ENCODE measurements at places on chromosomes 3 and 15. TPM values are rescaled to one million over a fixed set of nuclear protein-coding genes. Genes with fewer than 3 reads are reported as not detected.

DNA sequence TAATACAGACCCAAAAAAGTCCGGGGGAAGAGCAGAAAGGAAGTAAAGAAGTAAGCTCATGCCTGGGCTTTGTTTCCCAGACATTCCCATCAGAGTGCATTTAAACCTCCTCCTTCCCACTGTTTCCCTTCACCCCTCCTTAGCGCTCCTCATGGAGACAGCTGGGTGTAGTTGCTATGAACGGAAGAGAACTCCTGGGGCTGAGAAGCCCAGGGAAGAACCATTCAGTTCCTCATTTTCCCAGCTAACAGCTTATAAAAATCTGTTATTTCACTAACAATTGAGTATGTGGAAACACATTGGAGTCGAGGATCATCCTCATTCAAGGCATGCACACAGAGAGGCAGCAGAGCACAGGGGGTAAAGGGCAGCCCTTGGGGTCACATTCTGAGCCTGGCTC is 299.3 kb downstream of the SHQ1 start:
- DNase-seq, result no peak

DNA sequence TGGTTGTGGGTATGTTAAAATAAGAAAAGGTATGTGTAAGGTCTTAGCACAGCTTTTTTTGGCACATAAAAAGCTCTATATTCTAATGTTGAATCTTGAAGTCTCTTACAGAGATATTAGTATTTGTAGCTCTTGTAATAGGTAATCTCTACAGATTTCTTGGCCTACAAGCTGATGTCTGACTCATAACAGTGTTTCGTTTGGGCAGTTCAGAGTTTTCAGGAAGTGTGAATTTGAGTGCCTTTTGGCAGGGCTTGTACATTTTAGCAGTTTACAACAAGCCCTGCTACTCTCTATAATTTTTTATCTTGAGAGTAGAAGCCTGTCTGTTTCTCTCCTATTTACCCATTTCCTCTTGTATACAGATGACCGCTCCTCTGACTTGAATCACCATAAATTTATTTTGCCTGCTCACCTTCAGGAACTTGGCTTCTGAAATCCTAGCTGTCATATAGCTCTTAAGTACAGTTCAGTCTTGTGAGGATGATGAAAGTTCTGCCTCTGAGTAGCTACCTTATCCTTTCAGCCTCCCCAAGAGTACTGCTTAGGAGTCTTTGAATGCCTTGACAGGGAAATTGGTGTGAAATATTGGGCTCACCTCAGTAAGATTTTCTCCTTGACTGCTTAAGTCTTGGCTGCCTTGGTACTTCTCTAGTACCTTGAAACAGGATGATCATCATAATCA is 419.9 kb upstream of the RARB start:
- DNase-seq, result no peak

GRCh38 chr15:39118510-39118909 is 462.4 kb upstream of the THBS1 start:
- DNase-seq, result no peak

The SLC22A14 gene
- total RNA-seq, result 0.18 TPM

The IMPG2 gene
- 0.82 TPM for total RNA-seq

DNA sequence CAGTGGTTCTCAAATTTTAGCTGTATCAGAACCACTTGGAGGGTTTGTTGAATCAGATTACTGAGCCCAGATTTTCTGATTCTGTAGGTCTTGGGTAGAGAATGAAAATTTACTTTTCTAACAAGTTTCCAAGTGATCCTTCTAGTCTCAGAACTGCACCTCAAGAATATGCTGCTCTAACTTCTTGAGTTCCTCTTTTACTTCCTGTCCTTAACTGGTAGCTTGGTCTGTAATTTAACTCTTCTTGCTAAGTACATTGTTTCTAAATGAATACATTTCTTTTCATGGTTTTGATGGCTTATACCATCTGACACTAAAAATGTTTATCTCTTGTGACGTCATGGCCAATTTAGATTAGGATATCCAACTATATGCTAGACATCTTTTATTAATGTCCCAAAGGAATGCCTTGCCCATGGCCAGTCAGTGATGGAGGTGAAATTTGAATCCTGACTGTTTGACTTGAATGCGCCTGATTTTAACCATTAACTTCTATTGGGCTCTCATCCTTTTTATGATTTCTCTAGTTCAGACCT is 262.6 kb upstream of the NAALADL2 start:
- DNase-seq, result no peak

DNA sequence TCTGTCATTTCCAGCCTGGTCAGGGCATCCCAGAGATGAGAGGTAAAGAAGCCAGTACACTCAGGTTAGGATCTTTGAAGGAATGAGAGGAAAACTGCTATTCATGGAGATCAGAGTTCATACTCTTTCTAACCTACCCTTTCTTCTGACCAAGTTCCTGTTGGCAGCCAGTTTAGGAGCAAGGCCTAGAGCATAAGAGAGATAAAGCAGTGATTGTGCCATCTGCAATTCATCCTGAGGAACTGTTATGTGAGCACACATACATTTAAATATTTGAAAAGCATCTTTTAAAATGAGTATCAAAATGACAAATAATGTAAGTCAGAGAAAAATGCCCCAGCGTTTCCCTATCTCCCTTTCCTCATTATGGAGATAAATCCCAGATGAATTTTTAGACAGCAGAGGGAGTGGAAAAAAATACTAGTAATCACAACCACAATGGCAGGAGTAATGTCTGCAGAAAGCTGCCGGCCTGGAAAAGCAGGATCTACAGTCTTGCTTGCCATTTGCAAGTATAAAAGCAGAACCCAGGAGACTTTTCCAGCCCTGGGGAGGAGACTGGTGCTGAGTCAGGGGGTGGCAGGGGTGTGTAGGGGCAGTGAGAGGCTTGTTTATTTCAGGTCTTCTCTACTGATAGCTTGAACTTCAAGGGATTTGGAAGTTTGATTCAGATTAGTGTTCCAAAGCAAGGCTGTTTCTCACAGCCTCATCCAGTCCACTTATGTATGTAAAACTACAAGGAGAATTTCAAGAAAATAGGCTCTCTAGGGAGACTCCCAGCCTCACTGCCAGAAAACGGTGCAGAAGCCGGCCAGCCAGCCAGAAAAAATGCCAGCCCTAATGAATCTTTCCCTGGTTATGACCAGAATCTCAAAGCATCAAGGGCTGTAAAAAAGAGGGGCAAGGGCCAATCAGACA is 1052.4 kb downstream of the TUSC7 start:
- DNase-seq, result no peak

DNA sequence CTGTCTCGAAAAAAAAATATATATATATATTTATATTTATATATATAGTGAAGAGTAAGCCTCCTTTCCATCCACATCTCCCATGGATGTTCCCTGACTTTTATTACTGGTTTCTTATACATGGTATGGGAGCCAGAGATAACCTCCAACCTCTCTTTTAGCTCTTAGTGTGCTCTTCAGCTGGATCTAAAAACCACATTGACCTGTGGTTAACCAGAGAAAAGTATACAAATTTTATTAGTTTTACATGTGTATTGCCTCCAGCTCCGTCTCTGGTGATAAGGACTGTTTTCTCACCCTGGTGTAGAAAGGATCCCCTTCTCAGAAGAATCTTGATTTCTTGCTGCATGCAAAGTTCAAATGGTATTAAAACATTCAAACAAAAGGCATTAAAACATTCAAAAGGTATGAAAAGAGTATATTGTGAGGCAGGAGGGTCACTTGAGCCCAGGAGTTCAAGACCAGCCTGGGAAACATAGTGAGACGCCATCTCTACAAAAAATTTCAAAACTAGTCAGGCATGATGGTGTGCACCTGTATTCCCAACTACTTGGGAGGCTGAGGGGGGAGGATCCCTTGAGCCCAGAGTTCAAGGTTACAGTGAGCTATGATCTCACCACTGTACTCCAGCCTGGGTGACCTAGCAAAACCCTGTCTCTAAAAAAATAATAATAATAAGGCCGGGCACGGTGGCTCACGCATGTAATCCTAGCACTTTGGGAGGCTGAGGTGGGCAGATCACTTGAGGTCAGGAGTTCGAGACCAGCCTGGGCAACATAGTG is 13.5 kb upstream of the TTBK2 start:
- DNase-seq, result no peak

The MYO1E gene
- total RNA-seq, result 42.3 TPM

- no peak for DNase-seq
Observed at GRCh38 chr3:22334996-22335395, 584.0 kb upstream of the ZNF385D start.

- no peak for DNase-seq
Observed at GRCh38 chr15:69973102-69973714, 124.5 kb downstream of the TLE3 start.

DNA sequence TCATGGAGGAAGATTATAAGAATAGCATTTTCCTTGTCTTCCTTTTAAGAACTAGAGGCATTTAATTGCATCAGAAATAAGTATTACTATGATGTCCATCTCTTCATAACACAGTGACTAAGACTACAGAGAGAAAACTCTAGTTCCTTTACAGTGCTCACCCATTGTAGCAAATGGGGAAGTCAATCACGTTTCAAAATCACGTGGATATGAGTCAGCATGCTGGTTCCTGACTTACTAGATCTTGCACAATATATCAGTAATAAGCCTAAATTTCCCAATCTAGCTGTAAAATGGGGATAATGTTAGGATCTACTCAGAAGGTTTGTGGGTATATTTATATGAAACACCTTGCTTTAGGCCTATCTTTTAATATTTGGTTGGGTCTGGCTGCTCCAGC is 254.8 kb upstream of the EOMES start:
- DNase-seq, result no peak

DNA sequence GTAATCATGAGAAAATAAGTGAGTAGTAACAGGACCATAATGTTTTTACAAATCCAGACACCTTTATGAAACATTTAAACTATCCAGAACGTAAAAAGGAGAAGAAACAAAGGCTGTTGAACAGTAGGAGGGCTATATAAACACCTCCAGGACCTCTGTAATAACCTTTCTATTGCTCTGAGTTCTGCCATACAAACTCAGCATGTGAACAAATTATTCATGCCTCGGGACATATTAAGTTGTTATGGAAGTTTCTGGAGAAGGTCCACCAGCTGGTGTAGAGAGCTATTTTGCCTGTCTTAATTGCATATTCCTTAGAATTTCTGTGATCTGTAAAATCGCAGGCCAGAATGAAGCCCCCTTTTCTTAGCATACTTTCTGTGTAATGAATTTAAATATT is 256.3 kb downstream of the UBE2E2 start:
- no peak for DNase-seq

The CA12 gene
- total RNA-seq, result 0.58 TPM

DNA sequence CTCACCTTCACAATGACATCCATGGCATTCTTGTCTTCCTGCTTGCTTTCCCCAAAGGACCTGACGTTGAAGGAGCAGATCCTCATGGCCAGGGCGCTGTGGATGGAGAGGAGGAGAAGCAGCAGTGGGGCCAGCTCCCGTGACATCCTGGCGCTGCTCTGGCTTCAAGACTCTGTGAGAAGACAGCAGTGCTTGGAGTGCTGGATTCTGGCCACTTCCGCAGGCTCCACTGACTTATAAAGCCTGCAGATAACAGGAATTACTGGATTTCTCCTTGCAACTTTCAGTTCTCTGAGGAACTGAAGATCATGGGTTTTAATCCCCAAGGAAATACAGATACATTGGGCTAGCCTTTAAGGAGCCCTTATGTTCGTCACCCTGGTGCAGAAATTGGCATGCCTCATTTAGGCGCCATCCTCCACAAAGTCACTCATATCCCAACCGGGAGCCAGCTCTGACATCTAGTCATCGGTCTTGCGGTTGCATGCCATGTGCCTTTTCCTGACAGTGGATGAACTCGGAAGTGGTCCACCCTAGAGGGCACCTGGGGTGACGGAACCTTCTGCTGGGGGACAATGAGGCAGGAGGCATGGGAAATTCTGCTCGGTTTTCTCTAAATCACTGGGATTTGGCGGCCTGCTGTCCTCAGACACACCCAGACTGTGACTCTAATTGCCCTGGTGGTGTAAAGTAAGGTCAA is at the start of gene DNASE1L3:
Gene DNASE1L3 (minus strand): TSS at position 212 of the 700 bp plus-strand sequence. CDS start 66 bp downstream, at position 146.
- no peak for DNase-seq

DNA sequence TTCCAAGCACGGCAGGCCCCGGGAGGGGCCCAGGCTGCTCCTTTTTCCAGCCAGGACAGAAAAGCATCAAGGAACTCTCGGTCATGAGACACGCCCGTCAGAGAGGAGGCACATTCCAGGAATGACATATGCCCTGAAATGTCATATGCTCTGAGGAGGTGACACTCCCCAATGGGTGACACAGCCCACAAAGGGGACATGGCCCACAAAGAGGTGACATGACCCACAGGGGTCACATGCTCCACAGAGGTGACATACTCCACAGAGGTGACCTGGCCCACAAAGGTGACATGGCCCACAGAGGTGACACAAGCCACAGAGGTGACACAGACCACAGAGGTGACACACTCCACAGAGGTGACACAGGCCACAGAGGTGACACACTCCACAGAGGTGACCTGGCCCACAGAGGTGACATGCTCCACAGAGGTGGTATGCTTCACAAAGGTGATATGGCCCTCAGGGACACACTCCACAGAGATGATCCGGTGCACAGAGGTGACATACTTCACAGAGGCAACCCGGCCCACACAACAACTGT is 79.2 kb downstream of the ABHD5 start:
- DNase-seq, result no peak

The FILIP1L gene
- total RNA-seq, result 19.4 TPM

- no peak for DNase-seq
Observed at GRCh38 chr15:100764778-100765466, 114.7 kb upstream of the ALDH1A3 start.

GRCh38 chr3:9397906-9398699 is 688 bp downstream of the SETD5 start:
- peak; percentile 13 for DNase-seq

The ZDHHC19 gene
- not detected for total RNA-seq

DNA sequence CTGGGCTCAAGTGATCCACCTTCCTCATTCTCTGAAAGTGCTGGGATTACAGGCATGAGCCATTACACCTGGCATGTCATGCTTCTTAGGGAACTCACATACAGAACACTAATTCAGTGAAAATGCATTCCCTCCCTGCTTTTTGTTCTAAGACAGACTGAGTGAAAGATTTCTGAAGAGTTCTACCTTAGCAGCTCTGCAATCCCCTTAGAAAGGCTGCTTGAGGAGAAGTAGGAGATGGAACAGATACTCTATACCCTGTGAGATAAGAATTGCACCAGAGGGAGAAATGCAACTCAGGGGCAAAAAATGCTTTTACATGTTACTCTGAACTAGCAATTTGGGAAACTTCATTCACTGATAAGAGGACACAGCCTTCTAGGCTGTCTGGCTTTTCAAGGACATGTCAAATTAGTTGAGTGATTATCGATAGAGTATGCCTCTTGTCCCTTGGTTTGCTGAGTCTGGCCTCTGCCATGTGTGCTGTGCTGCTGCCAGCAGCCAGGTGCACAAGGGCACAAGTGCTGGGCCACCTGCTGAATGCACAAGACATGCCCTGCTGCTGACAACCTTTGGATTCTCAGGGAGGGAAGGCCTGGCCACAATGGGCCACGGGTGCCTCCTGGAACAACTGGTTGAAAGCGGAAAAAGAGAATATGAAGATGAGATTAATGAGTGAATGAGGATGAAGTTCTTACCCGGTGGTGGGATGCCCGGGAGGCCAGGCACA is 17.8 kb downstream of the UQCC5 start:
- DNase-seq, result no peak

DNA sequence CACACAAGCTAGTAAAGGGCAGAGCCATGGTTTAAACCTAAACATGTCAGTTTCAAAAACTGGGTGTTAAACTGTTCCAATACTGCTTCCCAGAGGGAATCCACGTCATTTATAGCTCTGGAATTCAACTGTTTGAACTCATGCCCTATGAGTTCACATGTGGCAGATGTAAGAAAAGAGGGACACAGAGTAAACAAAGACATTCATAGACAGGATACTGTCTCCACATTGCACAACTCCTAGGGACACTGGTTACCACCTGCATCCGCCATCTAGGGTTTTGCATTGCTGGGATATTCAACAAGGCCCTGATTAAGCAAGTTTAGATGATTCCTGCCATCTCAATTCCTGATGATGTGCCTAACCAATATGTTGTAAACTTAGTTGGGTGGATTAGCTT is 134.1 kb upstream of the COL8A1 start:
- DNase-seq, result no peak

The CISH gene
- total RNA-seq, result 4.9 TPM
